ENCODE measurements at places on chromosomes 11 and 22.

DNA sequence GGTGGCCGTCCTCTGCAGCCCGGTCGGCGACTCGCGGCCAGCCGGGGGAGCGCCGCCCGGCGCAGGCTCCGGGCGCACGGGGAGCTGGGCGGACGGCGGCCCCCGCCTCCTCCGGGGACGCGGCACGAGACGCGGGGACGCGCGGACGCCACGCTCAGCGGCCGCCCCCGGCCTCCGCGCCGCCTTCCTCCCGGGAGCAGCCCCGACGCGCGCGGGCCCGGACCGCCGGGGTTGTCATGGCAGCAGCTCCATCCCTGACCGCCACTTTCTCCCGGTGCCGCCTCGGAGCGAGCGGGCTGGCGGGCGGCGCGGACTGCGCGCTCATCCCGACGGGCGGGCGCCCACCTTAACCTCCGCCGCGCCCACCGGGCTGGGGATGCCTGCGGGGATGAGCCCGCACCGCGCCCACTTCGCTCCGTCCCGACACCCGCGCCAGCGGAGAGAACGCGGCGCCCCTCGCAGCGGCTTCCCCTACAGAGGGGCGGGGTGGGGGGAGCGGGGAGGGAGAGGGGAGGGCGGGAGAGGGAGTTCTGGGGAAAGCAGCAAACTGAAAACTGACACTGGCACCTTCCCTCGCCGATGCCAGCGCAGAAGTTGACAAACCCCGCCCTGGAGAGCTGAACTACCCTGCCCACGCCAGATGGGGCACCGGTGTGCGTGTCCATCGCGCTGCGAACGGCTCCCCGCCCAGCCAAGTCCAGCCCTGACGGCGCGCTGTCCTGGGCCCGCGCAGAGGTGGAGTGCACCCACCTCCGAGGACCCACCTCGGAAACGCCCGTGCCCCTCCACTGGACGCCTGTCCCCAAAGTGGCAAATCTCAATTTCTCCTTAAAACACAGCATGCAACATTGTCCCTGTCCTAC lies 588.4 kb downstream of the OPCML start:
- DNase-seq, result no peak

- peak; percentile 29 for DNase-seq
Observed at GRCh38 chr11:35040221-35040942, 98.6 kb upstream of the CD44 start.

GRCh38 chr11:8381343-8381742 lies 117.7 kb upstream of the LMO1 start:
- DNase-seq, result no peak

DNA sequence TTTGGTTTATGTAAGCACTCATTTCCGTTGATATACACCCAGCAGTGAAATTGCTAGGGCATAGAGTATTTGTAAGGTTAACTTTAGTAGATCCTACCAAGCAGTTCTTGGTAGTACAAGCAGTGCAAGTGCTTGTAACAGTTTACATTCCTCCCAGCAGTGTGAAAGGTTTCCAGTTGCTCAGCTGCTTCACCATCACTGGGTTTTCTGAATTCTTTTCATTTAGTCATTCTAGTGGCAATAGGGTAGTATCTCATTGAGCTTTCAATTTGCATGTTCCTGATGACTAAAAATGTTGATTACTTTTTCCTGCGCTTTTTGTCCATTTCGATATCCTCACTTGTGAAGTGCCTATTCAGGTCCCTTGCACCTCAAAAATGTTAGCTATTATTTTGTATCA lies 34.3 kb downstream of the ZNF202 start:
- DNase-seq, result no peak

- DNase-seq, result no peak
Observed at GRCh38 chr22:49076300-49077035, 751.2 kb downstream of the BRD1 start.

DNA sequence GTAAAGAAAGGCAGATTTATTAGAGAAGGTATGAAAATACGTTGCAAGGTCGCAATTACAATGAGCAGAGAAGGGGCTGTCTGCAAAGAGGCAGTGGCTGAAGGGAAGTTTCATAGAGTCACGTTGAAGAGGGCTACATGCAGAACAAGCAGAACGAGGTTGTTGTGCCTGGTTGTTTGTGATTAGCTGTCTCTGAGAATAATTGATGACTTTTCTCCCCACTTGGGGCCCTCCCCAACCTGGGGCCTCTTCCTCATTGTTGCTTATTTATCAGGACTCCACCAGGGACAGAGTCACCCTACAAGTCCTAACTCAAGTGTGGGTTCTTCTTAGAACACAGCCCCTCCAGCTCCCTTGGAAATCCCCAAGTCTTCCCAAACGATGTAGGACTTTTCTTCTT lies 29.1 kb downstream of the CSF2RB start:
- no peak for DNase-seq

DNA sequence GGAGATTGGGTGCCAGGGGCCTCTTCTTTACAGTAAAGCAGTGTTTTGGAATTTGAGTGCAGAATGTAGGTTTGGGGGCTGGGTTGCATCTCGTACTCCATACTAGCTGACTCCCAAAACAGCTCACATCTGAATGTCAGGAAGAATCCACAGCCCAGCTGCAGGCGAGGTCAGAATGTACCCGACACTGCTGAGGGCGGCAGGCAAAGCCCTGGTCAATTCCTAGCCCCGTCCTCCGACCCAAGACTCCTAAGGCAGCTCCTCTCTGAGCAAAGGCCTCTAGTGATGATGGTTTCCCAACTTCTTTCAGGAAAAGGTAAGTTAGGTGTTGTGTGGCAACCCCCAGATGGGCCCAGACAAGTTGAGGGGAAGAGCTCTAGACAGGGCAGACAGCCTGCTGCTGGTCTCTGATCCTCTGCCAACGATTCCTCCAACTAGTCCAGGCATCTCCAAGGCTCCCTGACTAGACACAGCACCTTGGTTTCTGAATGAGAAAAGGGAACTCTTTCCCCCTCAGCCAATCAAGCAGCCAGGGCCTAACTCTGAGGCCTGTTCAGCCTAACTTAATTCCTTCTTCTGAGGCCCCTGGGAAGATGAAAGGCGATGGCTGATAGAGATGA lies 8.6 kb downstream of the LARGE2 start:
- DNase-seq, result no peak

DNA sequence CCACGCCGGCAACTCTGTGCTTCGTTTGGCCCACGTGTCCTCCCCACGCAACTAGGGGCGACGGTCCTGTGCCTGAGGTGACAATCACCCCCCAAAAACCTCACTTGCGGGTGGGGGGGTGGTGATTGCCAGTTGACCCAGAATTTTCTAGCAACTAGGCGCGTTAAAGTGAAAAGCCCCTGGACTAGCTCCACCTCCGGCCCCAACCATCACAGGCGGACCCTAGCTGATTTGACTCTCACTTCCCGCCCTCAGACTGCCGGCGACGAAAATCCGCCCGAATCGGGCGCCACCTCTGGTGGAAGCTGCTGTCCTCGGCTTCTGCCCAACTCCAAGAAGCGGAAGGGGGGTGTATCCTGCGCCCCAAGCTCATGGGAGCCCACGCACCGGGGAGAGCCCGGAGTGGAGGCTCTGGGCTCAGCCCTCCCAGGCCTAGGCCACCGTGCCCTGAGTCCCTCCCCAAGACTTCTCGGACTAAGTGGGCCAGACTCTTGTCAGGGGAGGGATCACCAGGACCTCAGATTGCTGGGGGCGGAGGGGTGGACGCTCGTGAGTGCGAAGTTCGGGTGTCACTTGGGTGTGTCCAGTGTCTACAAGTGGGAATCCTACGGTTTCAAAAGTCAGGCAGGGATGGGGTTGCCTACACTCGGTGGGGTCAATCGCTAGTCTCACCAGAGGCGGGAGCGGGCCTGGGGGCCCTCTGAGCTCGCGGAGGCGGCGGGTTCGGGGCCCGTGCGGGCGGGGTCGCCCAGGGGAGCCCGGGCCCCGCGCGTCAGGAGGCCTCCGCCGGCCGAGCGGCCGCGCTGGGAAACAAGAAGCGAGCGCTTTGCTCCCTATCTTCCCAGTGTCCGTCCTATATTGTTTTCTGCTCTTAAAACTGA lies 12.3 kb downstream of the PAX6 start:
- no peak for DNase-seq

DNA sequence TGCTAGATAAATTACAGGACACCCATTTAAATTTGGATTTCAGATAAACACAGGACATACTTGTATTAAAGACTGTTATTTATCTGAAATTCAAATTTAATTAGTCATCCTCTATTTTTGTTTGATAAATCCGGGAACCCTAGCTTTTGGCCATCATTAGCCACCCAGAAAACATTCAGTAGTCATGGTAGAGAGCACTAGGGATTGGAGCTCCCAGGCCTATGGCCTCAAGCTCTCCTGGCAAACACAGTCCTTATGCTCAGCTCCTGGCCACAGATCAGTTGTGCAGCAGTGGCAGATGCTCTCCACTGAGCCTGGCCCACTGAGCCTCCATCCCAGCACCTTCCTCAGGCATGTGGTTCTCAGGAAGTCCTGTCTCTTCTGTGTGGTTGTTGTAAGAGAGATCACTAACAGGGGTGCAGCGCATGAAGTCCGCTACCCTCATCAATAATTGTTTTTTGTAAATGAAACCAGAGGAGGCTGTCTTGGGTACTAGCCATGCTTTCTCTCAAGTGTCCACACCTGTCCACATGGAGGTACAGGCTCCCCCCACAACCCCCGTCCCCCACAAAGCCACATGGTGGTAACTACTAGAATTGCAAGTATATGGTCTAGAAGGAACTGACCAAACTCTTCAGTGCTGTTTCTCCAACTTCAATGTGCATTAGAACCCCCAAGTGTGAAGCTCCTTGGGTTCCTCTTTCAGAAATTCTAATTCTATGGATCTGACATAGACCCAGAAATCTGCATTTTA lies 1.1 kb upstream of the IRAG1 start:
- DNase-seq, result no peak

DNA sequence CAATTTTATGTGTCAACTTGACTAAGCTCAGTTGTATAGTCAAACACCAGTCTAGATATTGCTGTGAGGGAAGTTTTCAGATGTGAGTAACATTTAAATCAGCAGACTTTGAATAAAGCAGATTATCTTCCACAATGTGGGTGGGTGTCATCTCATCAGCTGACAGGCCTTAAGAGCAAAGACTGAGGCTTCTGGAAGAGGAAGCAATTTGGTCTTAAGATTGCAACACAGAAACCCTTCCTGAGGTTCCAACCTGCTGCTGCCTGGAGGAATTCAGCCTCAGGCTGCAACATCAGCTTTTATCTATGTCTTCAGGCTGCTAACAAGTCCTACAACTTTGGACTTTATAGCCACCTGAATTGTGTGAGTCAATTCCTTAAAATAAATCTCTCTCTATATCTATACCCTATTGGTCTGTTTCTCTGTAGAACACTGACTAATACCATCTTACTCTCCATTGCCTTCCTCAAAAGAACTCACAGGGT lies 277.2 kb upstream of the PLET1 start:
- no peak for DNase-seq

- no peak for DNase-seq
Observed at GRCh38 chr11:112922606-112923005, 38.6 kb upstream of the NCAM1 start.

DNA sequence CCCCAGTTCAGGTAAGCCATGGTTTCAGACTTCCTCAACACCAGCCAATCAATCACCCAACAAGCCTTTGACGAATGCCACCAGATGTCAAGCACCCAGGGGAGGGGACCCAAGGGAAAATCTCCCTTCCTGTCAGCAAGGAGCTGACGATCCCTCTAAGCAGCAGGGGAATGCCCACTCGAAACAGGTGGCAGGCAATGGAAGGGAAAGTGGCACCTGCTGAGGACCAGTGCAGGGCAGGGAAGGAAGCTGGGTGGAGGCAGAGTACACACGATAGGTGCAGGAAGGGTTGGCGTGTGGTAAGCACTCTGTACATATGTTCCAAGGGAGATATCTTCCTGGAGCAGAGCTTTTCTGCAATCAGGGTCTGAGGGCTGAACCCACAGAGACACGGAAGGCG lies 11.7 kb upstream of the CREB3L1 start:
- DNase-seq, result no peak

- DNase-seq, result no peak
Observed at GRCh38 chr22:49606562-49607290, 220.9 kb downstream of the BRD1 start.

DNA sequence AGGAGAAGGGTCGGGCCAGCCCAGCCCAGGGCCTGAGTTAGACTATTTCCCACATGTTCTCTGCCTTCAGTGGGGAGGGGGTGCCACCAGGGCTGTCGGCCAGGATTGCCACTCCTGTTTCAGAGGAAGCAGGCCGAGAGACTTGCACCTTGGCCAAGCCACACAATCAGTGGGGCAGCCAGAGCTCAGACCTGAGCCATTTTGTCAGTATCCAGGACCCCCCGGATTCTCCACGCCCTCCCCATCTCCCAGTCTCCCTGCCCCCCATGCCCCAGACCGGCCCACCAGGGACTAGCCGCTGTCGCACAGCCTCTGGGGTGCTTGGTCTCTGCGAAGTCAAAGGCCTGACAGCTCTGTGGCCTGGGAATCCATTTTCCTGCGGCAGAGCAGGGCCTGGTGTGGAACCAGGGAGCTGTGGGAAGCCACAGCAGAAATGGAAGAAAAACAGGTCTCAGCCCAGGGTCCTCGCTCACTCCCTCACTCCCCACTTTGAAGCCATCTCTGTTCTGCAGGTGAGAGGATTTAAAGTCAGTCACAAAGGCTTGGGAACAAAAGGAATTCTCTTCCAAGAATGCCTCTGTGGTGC lies 25.5 kb upstream of the MGAT3 start:
- no peak for DNase-seq

- DNase-seq, result no peak
Observed at GRCh38 chr11:73549376-73549775, 48.5 kb downstream of the FAM168A start.

DNA sequence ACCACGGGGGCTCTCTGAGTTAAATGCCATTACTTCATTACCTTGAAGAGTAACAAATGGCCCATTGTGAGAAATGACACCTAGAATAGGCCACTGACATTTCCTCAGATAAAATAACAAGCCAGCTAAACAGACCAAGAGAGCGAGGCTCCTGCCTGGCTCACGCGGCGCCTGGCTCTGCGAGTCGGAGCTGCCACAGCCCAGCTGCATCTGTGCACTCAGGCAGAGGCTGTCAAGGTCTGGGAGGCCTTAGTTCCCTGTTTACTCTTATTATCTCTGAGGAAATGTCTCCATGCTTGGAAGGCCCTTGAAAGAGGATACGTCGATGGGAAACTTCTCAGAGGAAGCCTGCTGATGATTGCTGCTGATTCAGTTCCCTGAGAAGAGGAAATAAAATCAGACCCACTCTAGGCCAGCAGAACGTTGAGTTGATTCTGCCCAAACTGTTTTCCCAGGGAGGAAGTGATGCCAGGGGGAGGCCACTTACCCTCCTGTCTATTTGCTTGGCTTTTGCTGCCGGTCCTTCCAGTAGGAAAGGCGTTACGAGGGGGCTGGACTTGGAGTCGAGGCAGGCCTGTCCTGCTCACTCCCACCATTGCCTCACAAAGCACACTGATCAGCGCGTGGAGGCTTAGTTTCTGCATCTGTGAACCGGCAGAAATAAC lies 208.8 kb downstream of the TBC1D22A start:
- no peak for DNase-seq
